ENCODE measurements at places on chromosomes 11 and 22. TPM values are rescaled to one million over a fixed set of nuclear protein-coding genes. Genes with fewer than 3 reads are reported as not detected.

DNA sequence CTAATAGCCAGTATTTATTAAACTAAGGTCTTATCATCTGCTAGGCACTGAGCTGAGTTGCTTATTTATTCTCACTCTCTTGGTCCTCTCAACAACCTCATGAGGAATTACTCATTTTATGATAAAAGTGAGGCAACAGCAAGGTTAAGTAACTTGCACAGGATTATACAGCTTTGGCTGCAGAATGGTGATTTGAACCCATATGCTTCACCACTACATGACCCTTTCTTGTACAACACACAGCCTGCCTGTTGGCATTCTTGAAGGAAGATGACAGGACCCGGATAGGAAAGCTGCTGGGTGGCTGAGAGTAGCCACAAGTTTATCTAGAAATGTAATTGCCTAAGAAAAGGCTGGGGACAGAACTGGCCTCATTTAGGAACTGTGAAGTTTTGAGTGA lies 5.3 kb upstream of the PARVA start:
- H3K27me3 ChIP-seq = no peaks in the 10 kb centered on the region
- DNase-seq = no peak
- no peak overlapping the region for H3K27ac ChIP-seq
- H3K4me1 ChIP-seq = peaks cover 3% of the 10 kb centered on the region
- no peaks in the 10 kb centered on the region for H3K36me3 ChIP-seq

DNA sequence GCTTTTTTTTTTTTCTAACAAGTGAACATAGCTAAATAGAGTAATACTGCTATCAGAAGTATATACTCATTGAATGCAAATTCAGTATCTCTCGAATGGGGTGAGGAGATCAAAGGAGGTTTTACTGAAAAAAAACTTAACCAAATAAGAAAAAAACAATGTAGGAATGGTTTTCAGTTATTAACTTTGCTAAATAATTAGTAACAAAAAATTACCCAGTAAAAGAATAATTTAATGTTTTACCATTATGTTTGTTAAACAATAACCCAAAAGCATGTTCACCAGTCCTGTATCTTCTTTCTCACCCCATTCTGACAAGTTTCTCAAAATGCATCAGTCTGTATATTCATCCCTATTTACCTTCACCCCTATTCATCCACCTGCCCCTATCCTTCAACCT lies 22.6 kb upstream of the CTSC start:
- peaks cover 36% of the 10 kb centered on the region for H3K4me1 ChIP-seq
- no peak overlapping the region for H3K4me3 ChIP-seq
- no peaks in the 10 kb centered on the region for H3K27me3 ChIP-seq
- DNase-seq = no peak
- no peaks in the 10 kb centered on the region for H3K36me3 ChIP-seq

- H3K4me3 ChIP-seq = 0 out of 2 replicates have a peak overlapping the region, but pooled peaks have one; percentile 21
- peak; percentile 65 for DNase-seq
These were observed 15.6 kb upstream of the CYP2R1 start for GRCh38 chr11:14907411-14908213.

- H3K4me1 ChIP-seq = no peaks in the 10 kb centered on the region
- H3K27ac ChIP-seq = no peak overlapping the region
- DNase-seq = no peak
- H3K4me3 ChIP-seq = no peak overlapping the region
- H3K36me3 ChIP-seq = no peaks in the 10 kb centered on the region
These were observed 28.0 kb downstream of the TPST2 start for GRCh38 chr22:26561756-26562417.

DNA sequence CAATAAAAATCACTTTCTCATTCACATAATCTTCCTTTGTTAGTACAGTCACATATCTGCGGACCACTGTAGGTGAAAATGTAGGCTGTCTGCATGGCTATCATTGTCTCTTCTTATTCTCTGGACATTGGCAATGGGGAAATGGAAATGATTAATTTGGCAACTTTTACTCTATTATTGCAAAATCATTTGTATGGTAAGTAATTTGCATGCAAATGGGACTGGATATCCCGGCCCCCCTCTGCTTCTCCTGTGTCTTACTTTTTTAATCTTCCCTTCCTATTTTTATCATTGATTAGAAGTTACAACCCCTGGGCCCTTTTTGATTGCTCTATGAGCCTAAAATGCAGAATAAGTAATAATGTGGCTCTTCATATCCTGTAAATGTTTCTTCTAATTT lies 6.0 kb downstream of the GRK3 start:
- DNase-seq = no peak
- H3K27me3 ChIP-seq = peaks cover 59% of the 10 kb centered on the region
- no peak overlapping the region for H3K27ac ChIP-seq

DNA sequence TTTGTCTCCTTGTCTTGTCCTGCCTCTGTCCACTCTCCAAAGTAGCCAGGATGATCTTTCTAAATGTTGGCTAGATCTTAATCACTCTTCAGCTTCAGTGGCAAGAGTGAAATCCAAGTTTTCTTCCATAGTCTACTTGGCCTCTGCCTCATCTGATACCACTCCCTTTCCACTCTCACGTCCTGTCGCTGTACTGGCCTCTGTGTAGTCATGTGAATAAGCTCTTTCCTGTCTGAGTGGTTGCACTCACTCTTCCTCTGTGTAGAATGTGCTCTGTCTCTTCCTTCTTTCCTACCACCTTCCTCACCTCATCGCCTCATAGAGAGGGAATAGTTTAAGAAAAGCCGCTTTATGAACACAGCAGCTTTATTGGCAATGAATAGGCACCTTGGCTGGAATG lies 86.5 kb downstream of the WNT11 start:
- peaks cover 3% of the 10 kb centered on the region for H3K36me3 ChIP-seq
- H3K4me3 ChIP-seq = no peak overlapping the region
- no peaks in the 10 kb centered on the region for H3K27me3 ChIP-seq
- no peak overlapping the region for H3K27ac ChIP-seq

DNA sequence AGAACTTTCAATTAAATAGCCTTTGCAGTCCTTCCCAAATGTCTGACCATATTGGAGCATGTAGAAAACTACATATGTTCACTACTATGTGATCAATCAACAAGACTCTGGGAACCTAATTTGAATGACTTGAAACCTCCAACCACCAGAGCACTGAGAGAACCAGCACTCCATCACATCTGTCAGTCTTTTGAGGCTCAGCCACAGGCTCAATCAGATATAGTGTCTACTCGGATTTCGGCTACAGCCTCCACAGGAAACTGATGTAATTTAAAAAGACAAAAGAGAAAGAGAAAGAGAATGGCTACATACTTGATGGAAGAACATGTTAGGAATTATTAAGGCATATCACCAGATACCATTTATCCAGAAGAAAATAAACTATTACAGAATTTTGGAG lies 859.0 kb downstream of the FAM181B start:
- no peak overlapping the region for H3K4me3 ChIP-seq
- no peaks in the 10 kb centered on the region for H3K36me3 ChIP-seq
- no peak for DNase-seq
- no peak overlapping the region for H3K27ac ChIP-seq

DNA sequence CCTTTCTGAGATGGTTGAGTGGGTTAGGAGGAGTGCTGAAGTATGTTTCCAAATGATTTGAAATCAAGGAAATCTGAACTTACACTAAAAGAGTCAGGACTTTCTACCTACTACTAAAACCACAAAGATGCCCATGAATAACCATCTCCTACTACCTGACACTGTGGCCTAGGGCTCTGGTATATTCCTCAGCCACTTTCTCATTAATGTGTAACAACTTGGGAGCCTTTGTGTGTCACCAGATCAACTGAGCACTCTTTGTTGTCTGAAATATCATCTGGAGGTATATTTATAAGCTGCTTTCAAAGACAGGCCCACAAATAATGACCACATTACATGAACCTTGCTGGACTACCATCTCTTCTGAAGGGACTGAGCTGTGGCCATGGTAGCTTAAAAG lies 43.9 kb downstream of the RELT start:
- H3K27ac ChIP-seq = no peak overlapping the region
- no peaks in the 10 kb centered on the region for H3K36me3 ChIP-seq
- no peak overlapping the region for H3K4me3 ChIP-seq
- DNase-seq = no peak
- H3K4me1 ChIP-seq = peaks cover 12% of the 10 kb centered on the region

GRCh38 chr11:66728038-66728692 lies 851 bp downstream of the SPTBN2 start:
- H3K27ac ChIP-seq = no peak overlapping the region
- no peaks in the 10 kb centered on the region for H3K27me3 ChIP-seq
- peaks cover 41% of the 10 kb centered on the region for H3K4me1 ChIP-seq
- no peaks in the 10 kb centered on the region for H3K36me3 ChIP-seq

The EHF gene
- total RNA-seq = 29.0 TPM

The IFITM10 gene
- 1.4 TPM for total RNA-seq

The NXPE1 gene
- total RNA-seq = not detected

Data from PC-3 (cell line).